ENCODE measurements at places on chromosomes 3 and 15.

GRCh38 chr3:195147649-195148080 lies 123.3 kb downstream of the XXYLT1 start:
- peak overlapping the region; percentile 83 for H3K4me3 ChIP-seq
- H3K36me3 ChIP-seq, result peaks cover 9% of the 10 kb centered on the region
- H3K4me1 ChIP-seq, result peaks cover 32% of the 10 kb centered on the region
- DNase-seq, result peak; percentile 49

DNA sequence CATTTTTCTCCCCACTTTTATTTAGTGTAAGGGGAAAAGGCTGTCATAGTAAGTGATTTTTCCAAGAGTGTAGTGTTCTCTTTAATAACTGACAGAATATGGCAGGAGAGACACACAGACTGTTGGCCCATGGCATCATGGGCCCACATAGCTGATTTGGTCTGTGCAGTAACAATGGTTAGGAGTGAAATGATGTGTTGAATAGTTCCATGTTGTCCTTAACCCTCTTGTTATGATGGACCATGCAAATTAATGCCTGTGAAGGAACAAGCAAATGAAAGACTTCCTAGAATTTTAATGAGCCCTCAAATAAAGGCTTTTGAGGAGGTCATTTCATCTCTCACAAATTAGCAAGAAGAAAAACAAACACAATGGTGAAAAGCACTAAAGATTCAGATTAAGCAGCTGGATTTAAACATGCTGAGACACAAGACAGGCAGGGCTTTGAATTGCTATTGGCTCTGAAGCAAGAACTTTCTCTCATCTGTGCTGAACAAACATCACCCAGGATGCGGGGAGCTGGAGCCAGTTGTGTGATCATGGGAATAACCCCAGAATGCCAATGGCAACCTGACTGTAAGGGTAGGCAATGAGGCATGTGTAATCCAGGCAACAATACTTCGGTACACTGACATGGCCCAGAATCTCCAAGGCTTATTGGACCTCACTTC lies 136.7 kb upstream of the VEPH1 start:
- no peak overlapping the region for H3K4me3 ChIP-seq
- H3K4me1 ChIP-seq, result no peaks in the 10 kb centered on the region
- peaks cover 21% of the 10 kb centered on the region for H3K27me3 ChIP-seq
- no peaks in the 10 kb centered on the region for H3K36me3 ChIP-seq

DNA sequence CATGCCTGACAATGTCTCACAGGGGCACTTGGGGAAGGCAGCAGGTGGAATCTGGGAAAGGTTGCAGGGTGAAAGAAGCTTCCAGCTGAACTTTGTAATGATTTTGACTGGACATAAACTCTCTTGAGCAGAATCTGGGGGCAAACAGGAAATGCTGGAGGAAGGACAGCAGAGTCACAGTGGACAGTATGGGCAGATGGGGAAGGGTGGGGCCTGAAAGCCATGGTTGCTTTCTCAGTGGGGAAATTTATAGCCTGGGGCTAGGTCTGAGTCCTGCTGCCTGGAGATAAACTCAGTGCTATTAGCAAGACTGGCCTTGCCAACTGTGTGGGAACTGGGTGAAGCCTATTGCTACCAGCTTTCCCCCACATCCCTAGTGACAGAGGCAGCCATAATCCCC lies 203.2 kb downstream of the OSBPL10 start:
- no peak for DNase-seq
- peaks cover 2% of the 10 kb centered on the region for H3K36me3 ChIP-seq
- no peak overlapping the region for H3K4me3 ChIP-seq
- H3K4me1 ChIP-seq, result no peaks in the 10 kb centered on the region

- no peaks in the 10 kb centered on the region for H3K4me1 ChIP-seq
- no peak for DNase-seq
- no peak overlapping the region for H3K27ac ChIP-seq
- no peaks in the 10 kb centered on the region for H3K27me3 ChIP-seq
- no peaks in the 10 kb centered on the region for H3K36me3 ChIP-seq
These were observed 22.0 kb upstream of the ARPP21 start for GRCh38 chr3:35617370-35617769.

DNA sequence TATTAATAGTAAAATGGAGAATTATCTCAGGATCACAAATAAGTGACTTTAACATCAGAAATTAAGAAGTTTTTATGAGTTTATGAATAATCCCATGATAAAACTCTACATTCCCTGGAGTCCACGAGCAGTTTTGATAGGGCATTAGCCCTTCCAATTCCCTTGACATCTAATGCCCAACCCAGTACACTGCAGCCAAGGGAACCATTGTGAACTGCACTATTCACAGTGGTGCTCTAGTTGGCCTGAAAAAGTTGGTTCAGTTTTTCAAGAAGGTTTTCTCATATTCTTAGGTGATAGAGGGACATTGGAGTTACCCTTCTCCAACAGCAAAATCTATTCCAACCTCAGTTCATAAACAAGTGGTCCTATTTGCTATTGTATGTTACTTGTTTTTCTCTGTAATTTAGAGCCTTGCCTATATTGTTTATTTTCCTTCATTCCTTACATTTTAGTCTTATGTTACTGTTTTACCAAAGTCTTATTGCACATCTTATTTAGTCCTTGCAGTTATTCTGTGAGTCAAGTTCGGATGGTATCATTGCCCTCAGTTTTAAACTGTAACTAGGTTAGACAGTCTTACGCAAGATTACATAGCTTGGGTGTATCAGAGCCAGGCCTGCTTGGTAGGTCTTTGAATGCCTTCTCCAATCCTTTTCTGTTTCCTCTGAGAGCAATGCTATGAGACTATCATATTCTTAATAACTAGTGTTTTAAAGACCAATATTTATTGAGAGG lies 57.9 kb upstream of the SAMMSON start:
- peaks cover 3% of the 10 kb centered on the region for H3K27me3 ChIP-seq
- H3K4me1 ChIP-seq, result no peaks in the 10 kb centered on the region
- no peak for DNase-seq
- H3K36me3 ChIP-seq, result no peaks in the 10 kb centered on the region

DNA sequence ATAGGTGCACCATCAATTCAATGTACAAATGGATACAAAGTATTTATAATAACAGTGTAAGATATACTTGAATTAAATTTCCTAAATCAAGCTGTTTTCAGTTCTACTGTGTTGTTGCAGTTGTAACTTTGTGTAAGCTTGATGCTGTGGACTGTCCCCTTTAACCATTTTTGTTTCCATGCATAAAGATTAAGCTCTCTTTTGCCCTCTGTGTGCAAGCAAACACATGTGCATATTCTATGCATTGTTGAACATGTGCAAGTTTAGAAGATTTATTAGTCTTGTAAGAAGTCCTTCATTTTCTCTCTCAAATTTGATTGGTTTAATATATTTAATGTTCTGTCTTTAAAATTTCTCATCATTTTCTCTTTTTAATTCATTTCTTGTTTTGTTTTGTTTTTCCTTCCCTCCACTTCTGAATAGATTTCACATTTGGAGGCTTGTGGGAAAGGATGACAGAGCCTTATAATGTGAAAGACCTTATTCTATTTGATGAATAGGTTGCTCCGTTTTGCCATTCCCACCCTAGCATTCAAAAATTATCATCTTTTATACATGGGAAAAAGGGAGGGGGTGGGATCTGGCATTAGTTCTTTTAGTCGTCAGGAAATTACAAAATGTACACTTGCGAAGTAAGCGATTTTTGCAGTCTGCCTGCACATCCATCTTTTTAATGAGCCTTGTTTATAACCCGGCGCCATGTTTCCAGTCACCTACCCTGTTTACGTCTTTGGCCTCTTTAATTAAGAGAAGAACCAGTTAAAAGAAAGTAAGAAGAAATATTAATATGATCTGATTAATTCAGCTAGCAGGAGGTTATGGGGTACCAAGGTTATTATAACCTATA lies 961.5 kb upstream of the NR2F2 start:
- no peak for DNase-seq
- H3K4me1 ChIP-seq, result no peaks in the 10 kb centered on the region
- no peaks in the 10 kb centered on the region for H3K36me3 ChIP-seq
- peaks cover 9% of the 10 kb centered on the region for H3K27me3 ChIP-seq

- no peaks in the 10 kb centered on the region for H3K36me3 ChIP-seq
- no peaks in the 10 kb centered on the region for H3K27me3 ChIP-seq
- H3K4me1 ChIP-seq, result no peaks in the 10 kb centered on the region
- no peak overlapping the region for H3K27ac ChIP-seq
- no peak overlapping the region for H3K4me3 ChIP-seq
These were observed 22.5 kb downstream of the GATM start for GRCh38 chr15:45355860-45356259.

GRCh38 chr3:126344380-126345041 lies 12.7 kb downstream of the KLF15 start:
- DNase-seq, result no peak
- no peak overlapping the region for H3K4me3 ChIP-seq
- H3K27ac ChIP-seq, result no peak overlapping the region
- no peaks in the 10 kb centered on the region for H3K4me1 ChIP-seq

DNA sequence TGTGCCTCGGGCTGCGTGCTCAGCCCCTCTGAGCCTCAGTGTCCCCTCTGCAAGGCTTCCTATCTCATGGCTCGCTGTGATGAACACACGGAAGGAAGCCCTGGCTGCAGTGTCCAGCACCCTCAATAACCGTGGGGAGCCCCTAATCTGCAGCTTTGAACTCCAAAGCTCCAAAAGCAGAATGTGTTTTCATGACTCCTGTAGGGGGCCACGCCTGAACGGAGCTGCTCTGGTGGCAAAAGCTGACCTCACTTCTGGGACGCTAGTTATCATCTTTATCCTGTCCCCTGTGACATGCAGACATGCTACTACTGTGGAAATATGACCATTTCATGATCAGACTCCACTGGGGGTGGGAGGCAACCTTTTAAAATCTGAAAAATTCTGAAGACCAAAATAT lies 98.8 kb downstream of the SEC22A start:
- H3K27me3 ChIP-seq, result no peaks in the 10 kb centered on the region
- no peak for DNase-seq
- no peak overlapping the region for H3K27ac ChIP-seq

DNA sequence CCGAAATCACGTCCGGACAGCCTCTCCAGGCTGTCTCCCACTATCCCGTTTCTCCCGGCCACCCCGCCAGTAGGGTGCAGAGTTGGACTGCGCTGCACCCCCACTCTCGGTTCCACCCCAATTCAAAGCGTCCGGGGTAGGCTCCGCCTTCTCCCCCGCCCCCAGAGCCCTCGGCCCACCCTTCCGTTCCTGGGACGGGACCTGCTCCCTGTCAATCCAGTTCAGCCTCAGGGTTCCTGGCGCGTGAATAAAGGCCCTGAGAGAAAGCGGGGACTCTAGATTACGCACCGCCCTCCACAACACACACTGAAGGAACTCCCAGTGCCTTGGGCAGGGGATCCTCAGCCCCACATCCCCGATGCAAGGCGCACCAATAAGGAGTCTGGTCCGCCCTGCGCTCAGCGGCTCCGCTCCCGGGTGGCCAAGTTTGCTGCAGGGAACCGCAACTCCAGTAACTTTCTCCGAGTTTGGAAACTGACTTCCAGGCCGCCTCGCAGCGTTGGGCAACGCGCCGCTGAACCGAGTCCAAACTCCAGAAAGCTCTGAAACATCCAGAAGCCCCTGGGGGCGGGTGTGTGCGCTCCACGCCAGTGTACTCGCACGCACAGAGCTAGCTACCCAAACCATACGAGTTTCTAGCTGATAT lies 1.9 kb downstream of the ADAMTS9 start:
- no peaks in the 10 kb centered on the region for H3K36me3 ChIP-seq
- peaks cover 9% of the 10 kb centered on the region for H3K4me1 ChIP-seq
- H3K27ac ChIP-seq, result no peak overlapping the region
- no peak overlapping the region for H3K4me3 ChIP-seq

DNA sequence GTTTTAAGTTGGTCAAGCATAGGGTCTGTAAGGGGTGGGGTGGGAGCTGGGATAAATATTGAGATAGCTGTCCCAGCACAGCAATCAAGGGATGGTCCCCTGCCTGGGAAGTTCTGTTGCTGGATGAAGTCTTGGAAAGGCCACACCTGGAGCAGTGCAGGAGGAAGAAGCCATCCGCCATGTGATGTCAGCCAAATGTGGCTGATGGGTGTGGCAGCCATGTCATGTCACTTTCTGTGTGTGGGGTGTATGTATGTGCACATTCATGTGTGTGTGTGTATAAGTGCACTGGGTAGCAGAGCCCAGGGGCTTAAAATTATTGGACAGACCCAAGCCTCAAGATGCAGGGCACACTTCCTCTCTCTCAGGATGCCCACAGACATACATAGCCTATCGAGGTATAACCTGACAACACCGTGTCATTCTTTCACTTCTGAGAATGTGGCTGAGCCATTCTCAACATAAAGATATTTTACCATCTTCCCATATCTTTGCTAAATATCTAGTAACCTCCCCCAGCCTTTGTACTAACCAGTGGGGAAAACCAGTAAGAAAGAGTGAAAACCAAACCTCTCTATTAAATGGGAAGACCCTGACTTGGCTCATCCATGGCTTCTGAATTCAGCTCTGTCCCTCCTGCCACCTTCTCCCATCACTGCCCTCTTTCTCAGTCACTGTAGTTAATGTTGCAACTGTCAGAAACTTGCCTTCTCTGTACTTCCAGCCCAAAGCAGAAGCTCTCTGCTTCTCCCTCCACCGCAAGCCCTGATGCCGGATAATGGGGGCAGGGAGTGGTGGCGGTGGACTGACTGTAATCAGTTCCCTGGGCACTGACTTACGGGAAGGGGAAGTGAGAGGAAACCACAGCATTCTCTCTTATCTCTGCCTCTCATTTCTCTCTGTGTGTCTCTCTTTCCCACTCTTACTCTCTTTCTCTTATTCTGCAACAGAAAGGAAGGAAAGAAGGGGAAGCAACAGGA lies 11.2 kb downstream of the TNFSF10 start:
- peak overlapping the region; percentile 51 for H3K4me3 ChIP-seq
- H3K27ac ChIP-seq, result peak overlapping the region; percentile 83
- peak; percentile 64 for DNase-seq
- H3K36me3 ChIP-seq, result peaks cover 92% of the 10 kb centered on the region

DNA sequence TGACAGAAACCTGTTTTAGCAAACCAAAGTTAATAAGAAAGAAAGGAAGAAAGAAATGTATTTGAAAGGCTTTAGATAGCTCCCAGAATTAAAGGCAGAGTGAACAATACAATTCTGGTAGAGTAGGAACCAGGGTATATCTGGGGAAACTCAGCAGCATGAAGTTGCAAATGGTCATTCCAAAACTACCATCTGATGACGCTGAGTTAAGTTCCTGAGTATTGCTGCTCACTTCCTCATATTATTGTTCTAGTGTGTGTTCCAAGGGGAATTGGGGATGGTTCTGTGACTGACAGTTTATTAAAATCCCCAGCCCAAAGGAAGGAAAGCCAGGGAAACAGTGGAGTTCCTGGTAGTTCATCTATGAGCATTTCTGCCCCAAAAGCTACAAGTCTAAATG lies 88.3 kb upstream of the FRMD4B start:
- H3K27ac ChIP-seq, result no peak overlapping the region
- H3K36me3 ChIP-seq, result no peaks in the 10 kb centered on the region
- peaks cover 7% of the 10 kb centered on the region for H3K27me3 ChIP-seq
- DNase-seq, result no peak

GRCh38 chr3:14216257-14217048 lies 37.8 kb downstream of the LSM3 start:
- H3K4me3 ChIP-seq, result peak overlapping the region; percentile 76
- DNase-seq, result peak; percentile 61
- peaks cover 4% of the 10 kb centered on the region for H3K27me3 ChIP-seq
- H3K36me3 ChIP-seq, result peaks cover 4% of the 10 kb centered on the region
- peak overlapping the region; percentile 59 for H3K27ac ChIP-seq
- H3K4me1 ChIP-seq, result no peaks in the 10 kb centered on the region

Measured in activated naive CD8-positive, alpha-beta T cell treated with anti-CD3 and anti-CD28 coated beads for 36 hours (primary cell).